ENCODE measurements at places on chromosomes 2 and 18.
A peak's percentile ranks its signal among the peaks of the same experiment; 100 is the strongest.

DNA sequence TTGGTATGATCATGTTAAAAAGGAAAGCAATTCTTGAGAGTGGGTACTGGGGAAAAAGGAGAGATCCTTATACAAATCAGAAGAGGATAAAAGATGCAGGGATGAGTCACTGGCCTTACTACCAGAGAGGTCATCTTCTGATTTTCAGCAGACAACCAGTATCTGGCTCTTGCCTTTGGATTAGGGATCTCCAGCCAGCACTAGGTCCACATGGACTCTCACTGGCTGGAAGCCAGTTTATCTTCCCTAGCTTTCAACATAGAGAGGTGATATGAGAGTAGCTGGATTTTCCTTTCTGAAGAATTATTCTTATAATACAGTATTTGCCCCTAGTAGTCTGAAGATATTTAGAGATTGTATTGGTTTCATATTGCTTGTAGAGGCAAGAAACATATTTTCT is 30.2 kb downstream of the CERKL start:
- DNase-seq, result no peak

DNA sequence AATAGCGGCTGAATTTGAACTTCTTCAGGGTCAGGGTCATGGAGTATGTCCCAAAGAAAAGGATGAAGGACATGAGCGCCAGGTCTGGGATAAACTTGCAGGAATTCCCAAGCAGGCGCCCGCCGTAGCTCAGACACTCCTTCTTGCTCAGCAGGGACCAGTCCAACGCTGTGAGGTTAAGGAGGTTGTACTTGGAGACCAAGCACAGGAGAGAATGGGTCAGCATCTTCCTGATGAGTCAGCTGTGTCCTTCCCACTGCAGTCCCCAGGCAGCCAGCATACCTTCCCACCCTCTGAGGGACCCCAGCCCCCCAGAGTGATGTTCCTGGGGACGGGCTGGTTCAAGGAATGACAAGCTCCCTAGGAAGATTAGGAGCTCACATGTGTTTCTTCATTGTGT is 40.9 kb downstream of the MTHFD2 start:
- DNase-seq, result no peak

DNA sequence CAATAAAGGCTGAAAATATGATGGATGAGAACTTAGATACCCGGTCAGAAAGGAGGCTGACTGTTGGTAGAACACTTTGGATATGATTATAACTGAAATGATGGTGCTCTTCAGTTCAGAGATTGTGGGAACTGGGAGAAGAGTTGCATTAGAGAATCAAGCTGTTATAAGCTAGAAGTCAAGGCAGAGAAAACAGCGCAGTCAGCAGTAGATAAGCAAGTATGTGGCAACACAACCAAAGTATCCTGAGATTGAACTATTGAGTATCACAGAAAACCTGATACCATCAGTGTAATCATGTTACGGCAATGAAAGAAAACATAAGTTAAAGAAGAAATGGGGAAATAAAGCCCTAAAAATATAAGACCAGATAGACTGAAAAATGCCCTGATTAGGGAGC is 633.9 kb upstream of the LRRTM1 start:
- DNase-seq, result no peak

DNA sequence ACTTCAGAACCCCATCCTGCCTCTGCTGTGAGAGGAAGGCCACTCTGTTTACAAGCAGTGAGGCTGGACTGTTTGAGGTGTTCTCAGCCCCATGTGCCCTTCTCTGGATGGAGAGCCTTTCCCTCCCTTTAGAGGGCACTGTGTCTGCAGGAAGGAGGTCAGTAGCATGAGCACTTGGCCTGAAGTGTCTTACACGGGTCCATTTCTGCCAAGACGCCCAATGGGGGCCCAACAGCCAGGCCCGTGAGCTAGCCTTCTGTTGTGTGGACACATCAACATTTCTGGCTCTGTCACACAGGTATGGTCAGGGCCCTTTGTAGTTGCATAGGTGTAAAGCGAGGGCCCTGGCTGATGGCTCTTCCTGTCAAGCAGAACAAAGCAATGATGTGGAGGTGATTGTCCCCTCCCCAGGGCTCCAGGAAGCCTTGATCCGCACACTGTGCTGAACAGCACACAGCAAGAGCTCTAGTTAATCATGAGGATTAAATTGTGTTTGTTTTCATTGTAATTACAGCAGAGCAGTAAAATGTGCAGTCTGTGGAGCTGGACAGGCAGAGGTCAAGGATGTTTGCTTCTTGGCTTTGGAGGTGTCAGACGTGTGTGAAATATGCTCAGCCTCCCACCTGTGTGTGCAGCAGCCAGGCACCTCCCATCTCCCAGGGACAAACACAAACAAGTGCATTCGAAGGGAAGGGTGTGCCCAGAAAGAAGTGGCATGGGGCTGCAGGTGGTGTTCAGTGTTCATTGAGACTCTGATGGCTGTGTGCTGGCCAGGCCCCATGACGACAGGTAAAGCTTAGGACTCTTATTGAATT is 132.1 kb downstream of the SH3RF3 start:
- peak; percentile 83 for DNase-seq

- peak; percentile 42 for DNase-seq
Measured at GRCh38 chr2:144890828-144891227, 370.9 kb upstream of the ZEB2 start.

DNA sequence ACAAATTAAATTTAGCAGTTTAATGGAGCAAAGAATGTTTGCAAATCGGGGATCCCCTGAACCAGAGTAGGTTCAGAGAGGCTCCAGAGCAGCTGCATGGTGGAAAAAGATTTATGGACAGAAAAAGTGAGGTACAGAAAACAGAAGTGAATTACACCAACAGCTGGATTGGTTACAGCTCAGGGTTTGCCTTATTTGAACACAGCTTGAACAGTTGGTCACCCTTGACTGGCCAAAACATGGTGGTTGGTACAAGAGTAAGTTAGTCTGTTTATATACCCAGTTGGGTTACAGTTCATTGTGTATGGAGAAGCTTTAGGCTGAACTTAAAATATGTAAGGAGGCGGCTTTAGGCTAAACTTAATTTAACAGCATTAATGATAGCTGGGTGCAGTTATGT is 5.4 kb upstream of the CDCA7 start:
- no peak for DNase-seq

- DNase-seq, result no peak
Measured at GRCh38 chr2:39663187-39663930, 2.4 kb upstream of the TMEM178A start.

GRCh38 chr2:37412231-37412630 is 67.8 kb downstream of the QPCT start:
- DNase-seq, result no peak

DNA sequence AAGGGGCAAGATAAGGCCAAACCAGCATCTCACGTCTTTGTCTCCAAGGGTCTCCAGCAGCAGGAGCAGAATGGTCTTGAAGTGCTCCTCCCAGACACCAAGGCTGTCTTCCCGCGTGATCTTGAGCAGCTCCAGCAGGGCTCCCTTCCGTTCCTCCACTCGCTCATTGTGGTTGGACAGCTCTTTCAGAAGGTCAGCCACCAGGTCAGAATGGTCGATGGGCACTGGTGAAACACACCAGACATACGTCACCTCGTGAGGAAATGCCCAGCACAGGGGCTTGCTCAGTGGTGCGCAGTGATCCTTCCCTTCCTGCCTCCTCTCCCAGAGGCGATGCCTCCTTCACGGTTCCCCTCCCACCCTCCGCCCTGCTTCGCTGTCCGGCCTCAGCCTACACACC is 80.1 kb upstream of the TFCP2L1 start:
- DNase-seq, result no peak

GRCh38 chr2:36356298-36356989 is 866 bp downstream of the CRIM1 start:
- DNase-seq, result no peak

GRCh38 chr18:25399554-25399953 is 47.6 kb upstream of the ZNF521 start:
- DNase-seq, result no peak

DNA sequence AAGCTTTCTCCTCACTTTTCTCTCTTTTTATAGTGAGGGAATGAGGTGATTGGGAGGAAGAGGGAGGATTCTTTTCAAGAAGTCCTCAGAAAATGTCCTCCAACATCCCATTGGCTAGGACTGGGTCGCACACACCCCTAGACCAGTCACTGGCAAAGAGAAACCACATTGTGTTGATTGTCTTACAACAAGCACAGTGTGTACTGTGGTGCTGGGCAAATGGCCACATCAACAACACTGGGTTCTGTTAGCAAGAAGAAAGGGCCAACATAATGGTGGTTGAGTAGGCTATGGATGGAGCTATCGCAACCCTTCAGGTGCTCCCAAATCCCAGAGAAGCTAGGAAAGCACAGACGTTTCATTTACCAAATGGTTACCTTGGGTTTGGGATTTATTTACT is 18.7 kb upstream of the PTPN4 start:
- no peak for DNase-seq

- DNase-seq, result no peak
Measured at GRCh38 chr18:76497021-76497420, 2.0 kb upstream of the ZNF516 start.

DNA sequence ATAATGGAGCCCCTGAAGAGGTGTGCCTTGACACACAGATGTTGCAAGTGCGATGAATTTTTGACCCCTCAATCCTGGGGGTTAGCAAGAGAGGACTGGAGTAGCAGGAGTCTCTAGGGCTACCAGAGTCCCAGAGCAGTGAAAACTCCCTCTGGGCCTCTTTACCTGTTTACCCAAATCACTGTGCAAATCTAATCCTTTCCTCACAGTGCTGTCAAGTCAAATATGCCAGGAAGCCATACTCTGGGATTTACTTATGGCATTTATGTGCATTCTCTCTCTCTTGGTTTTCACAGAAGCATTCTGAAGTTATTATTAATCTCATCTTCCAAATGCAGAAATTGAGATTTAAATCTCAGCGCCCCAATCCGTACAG is 62.0 kb downstream of the MOGAT1 start:
- no peak for DNase-seq

DNA sequence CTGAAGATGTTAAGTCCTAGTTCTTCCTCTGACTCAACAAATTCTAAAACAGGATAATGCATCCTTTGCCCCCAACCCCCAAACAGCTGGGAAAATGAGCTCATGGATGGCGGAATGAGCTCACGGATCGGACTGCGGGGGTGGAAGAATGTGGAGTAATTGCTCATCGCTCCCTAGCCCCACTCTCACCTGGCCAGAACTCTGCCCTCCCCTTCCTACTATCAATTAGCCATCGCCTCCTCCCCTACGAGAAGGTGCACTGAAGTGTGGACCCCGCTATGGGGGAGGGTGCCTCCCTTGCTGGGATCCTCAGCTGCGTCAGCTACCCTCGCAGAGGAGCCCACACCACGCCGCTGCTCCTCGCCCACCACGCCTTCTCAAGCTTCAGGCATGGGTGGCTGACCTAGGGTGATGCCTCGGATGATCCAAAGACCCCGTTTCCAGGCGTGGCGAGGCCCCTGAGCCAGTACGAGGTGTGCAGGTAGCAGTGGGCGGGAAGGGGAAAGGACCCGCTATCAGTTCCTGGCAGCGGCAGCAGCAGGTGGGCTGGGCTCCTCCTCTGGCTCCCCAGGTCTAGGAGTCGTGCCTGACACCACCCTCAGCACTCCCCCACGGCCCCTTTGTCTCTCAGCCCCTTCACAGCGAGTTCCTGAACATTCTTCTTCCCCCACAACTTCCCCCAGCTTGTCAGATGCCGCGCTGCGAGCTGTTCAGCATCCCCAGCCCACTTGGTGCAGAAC is 82.1 kb upstream of the POMC start:
- no peak for DNase-seq

DNA sequence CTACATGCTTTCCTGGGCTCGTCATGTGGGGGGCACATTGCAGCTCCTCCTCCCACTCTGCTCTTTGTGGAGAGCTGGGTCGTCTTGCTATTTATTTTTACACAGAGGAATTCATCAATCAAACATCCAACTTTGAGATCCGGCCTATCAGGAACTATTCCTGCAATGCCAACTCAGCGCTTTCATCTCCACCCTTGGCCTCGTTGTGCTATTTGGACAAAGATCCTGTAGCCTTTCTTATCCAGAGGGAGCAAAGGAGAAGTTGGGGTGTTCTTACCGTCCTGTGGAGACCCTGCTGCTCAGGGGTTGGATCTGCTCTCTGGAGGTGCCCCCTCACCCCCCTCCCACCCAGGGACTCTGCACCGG is 92.1 kb downstream of the ASB1 start:
- no peak for DNase-seq

DNA sequence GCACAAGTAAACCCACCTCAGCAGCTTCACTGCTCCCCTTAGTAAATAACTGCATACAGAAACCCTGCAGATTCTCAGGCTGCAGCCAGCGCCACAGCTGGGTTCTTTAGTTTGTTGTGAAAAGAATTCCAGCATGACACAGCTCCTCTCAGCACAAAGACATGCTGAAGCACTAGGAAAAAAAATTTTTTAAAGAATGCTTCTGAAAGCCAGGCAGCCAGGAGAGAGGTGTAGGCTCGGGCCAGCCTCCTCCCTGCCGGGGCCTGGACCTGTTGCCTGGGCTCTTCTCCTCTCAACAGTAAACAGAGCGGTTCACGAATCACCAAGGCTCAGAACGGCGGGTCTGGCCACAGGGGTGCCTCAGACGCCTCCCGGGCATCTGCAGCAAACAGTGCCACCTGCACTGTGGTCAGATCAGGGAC is 95.7 kb upstream of the POU3F3 start:
- no peak for DNase-seq

DNA sequence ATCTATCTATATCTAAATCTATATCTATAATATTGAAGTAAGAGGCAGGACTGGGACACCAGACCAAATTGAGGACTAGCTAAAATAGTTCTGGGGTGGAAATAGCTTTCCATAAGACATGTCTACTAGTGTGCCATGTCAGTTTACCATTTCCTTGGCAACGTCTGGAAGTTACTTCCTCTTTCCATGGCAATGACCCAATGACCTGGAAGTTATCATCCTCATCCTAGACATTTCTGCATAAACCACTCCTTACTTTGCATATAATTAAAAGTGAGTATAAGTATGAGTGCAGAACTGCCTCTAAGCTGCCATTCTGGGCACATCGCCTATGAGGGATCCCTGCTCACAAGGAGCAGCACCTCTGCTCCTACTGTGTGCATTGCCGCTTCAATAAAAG is 734.0 kb upstream of the GCFC2 start:
- DNase-seq, result no peak

DNA sequence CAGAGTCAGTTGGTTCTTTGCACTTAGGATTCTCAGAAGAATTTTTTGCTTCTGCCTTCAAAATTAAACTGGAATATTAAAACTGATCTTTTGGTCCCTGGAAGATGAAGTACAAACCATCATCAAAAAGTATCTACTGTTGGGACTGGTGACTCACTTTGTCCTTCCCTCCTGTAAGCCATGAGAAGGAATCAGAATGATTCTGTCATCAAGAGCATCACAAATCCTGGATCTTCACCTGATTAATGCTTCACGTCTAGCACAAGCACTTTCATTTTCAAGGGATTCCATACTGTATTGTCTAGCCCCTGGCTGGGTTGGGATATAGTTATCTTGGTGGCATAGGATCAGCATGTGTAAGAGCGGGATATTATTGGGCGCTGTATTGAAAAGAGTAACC is 69.3 kb upstream of the CYP1B1 start:
- DNase-seq, result no peak

GRCh38 chr2:9809448-9810088 is 33.7 kb upstream of the TAF1B start:
- DNase-seq, result no peak

- DNase-seq, result no peak
Measured at GRCh38 chr2:12709207-12709522, 7.6 kb upstream of the TRIB2 start.

All from NCI-H1417 treated with DMSO at 0.1 percent for 48 hours (cell line).